Stimulated activated CD4-positive, alpha-beta T cell treated with anti-CD3 and anti-CD28 coated beads, Interleukin-15, amount 100 ng/mL, for 48 hours (primary cell): ENCODE measurements at places on chromosomes 1 and 21.
A peak's percentile ranks its signal among the peaks of the same experiment; 100 is the strongest.

DNA sequence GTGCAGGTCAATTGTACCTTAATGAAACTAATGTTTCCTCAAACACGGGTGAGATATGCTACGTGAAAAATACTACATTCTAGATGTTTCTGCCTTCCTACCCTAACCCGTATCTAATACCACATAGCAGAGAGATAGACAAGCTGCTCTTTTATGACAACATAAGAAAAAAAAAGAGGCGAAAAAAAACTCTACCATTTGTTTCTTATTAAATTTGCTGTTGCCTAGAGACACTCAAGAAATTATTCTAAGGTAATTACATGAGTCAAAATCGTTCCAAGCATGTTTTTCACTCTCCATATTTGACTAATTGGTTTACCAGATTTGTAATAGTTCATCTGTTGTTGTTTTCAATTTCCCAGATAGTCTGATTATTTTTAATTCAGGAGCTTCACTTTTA is 27.4 kb downstream of the PALMD start:
- DNase-seq: no peak

GRCh38 chr1:26833432-26834405 is 7.2 kb downstream of the ZDHHC18 start:
- DNase-seq: peak; percentile 69

- DNase-seq: no peak
Observed at GRCh38 chr1:9909234-9910046, 629 bp downstream of the CTNNBIP1 start.

DNA sequence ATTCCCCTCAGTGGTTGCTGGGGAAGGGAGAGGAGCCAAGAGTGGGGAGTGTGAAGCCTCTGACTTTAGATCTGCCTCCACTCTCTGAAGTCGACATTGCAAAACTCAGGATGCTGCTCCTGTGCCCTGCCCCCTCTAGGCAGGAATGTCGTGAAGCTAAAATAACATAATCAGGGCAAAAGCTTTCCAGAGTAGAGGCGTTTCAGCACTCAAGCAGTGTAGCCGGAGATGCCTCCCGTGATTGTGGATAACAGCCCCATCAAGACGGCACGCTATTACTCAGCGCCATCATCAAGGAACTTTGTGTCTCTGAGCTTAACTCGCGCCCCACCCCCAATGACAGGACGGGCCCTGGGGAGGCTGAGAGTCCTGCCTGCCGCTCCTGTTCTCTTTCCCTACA is 60.0 kb downstream of the FBXO2 start:
- no peak for DNase-seq

- no peak for DNase-seq
Observed at GRCh38 chr1:41479000-41479807, 5.3 kb downstream of the EDN2 start.

DNA sequence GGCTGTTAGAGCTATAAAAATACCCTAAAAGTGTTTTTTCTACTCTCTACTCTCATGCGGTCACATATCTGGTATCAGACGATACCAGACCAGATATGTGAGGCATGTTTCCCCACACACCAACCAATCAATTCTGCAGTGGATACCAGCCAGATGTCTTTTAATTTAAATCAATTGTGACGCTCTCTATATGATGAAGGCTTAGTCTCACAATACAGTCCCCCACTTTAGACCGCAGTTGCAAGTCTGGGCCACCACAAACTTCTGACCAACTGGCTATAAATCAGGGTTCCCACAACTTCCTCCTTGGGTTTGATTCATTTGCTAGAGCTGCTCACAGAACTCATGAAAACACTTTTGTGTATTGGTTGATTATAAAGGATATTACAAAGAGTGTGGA is 586.1 kb upstream of the ZP4 start:
- DNase-seq: no peak

DNA sequence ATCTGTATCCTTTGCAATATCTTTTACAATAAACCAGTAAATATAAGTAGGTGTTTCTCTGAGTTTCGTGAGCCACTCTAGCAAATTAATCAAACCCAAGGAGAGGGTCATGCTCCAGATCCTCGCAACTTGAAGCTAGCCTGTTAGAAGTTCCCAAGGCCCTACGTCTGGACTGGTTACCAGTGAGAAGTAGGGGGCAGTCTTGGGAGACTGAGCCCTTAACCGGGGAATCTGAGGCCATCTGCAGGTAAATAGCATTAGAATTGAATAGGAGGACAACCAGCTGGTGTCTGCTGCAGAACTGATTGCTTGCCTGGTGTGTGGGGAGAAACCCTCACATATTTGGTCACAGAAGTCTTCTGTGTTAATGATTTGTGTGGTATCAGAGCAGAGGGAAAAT is 190.5 kb downstream of the RYR2 start:
- no peak for DNase-seq

DNA sequence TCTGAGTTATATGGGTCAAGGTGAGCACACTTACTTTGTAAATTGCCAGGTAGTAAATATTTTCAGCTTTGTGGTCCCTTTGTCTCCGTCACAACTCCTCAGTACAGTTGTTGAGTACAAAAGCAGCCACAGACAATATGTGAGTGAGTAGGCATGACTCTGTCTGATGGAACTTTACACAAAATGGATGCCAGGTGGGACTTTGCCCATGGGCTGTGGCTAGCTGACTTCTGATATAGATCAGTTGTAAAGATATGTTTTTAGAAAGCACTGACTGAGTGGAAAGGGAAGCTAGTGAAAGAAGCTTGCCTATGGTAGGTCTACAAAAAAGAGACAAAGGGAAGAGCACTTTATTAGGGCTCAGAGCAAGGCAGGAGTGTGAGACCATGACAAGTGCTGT is 23.1 kb upstream of the IGSF5 start:
- DNase-seq: no peak

DNA sequence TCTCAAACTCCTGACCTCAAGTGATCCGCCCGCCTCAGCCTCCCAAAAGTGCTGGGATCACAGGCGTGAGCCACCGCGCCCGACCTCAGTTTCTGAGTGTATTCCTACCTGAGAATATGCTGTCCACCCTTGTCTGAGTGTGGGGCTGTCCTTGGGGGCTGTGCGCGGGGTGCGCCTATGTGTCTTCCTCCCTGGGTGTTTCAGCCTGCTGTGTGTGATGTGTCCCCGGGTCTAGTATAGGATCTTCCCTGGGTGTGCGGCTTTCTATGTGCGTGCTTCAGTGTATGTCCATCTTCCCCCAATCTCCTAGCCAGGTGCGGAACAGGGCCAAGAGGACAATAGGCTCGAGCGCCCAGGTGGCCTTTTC is 8.3 kb upstream of the ID3 start:
- no peak for DNase-seq

- DNase-seq: no peak
Observed at GRCh38 chr21:33011462-33011861, 14.3 kb upstream of the OLIG2 start.

GRCh38 chr1:29424266-29424665 is 187.9 kb downstream of the PTPRU start:
- DNase-seq: no peak

DNA sequence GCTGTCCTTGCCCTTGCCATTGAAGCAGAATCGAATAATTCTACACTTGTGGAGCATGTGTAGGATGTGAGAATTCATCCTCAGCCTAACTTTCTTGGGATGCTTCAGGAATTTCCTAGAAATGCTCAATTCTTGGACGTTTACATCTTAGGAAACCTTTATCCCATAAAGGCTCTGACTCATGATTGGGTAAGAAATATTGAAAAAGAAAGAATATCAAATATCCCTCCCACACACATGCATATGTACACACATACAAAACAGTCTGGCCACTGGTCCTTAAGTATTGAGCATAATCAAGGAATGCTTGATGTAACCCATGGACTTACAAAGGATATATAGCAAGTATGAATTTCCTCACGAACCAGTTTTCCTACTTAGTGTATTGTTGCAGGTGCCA is 83.9 kb upstream of the IPO9 start:
- no peak for DNase-seq

DNA sequence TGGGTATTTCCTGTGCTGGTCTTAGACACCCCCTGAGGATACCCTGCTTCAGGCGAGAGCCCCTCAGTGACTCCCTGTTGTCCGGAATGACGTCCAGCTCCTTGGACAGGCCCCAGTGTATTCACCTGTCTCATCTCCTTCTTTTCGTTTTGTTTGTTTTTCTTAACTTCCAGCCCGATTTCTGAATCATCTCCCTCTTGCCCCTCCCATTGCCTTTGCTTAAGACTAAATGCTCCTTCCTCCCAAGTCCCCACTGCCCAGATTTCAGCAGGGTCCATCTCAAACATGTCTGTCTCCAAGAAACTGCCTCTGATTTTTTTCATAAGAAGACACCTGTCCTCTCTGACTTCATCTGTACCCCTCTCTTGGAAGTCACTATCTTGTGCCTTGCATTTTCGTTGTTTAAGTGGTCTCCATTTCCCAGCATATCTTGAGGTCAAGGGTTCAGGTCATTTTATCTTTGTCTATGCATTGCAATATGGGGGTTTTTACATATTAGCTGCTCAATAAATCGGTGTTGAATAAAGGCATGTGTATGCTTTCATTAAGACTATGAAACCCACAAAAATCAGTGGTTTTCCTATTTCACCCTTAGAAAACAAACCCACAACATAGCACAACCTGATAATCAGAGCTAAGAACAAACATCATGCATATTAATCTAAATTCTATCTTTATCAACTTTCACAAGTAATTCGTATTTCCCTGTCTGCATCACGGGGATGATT is 58.4 kb upstream of the LGALS8 start:
- no peak for DNase-seq
